Caudate nucleus (tissue), 63 donors: ENCODE measurements at places on chromosomes 4 and X.

DNA sequence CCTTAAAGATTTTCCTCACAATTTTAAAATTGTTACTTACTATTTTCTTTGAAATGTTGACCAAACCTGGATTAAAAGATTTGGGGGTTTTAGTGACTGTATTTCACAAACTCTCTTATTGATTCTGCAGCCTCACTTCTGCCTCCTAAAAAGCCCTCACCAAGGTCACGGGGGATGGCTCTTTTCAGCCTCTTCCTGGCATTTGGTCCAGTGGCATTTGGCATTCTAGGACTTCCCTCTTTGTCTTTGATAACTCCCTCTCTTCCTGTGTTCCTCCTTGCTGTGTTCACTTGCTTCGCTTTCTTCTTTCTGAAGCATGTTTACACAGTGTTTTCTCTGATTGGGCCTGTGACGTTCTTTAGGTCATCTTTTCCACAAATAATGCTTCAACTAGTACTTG is 21.5 kb downstream of the PKD2 start:
- DNase-seq: no peak

DNA sequence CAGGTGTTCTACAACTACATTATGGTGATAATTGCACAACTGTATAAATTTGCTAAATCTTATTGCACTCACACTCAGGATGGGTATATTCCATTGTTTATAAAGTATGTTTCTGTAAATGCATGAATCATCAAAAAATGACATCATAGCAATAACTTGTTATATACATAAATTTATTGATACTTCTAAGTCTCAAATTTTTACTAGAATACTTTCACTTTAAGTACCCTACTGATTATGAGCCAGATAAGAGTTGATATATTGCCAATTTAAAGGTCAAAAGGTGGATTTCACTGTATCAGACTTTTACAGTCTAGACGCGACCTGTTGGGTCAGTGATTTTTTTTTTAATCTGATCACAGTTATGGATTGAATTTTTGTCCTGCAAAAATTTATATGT is 37.4 kb upstream of the MTMR1 start:
- DNase-seq: no peak

DNA sequence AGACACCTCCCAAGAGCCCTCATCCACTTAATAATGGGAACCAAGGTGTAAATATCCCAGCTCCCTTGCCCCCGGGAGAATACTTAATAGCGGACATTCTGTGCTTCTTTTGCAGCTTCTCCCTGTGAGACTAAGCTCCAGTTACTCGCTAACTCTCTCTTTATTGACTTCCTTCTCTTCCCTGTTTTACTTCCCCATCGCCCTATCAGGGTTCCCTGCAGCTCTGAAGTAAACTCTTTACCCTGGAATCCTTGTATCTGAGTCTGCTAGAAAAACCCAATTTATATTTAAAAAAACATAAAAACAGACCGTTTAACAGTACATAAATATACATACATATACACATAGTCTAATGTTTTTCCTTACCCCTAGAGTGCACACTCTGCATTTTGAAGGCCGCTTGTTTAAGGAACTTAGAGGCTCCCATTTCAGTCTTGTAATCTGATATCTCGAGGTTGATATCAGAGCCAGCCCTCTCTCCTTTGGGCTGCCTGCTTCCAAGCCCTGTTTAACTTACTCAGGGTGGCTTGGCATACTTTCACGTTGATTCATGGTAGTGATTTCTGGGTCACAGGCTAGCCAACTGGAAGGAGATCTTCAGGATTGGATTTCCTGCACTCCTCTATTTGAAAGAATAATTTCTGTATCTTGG is 177.4 kb upstream of the SCML1 start:
- no peak for DNase-seq

DNA sequence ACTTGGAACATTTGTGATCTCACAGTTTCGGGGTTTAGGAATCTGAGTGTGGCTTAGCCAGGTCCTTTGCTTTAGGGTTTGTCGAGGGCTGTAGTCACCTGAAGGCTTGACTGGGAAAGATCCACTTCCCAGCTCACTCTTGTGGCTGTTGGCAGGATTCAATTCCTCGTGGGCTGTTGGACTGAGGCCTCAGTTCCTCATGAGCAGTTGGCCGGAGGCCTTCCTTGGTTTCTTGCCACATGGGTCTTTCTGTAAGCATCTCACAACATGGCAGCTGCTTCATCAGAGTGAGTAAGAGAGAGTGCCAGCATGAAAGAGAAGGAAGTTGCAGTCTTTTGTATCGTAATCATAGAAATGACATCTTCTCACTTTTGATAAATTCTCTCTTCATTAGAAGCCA is 11.1 kb downstream of the TXLNG start:
- no peak for DNase-seq

DNA sequence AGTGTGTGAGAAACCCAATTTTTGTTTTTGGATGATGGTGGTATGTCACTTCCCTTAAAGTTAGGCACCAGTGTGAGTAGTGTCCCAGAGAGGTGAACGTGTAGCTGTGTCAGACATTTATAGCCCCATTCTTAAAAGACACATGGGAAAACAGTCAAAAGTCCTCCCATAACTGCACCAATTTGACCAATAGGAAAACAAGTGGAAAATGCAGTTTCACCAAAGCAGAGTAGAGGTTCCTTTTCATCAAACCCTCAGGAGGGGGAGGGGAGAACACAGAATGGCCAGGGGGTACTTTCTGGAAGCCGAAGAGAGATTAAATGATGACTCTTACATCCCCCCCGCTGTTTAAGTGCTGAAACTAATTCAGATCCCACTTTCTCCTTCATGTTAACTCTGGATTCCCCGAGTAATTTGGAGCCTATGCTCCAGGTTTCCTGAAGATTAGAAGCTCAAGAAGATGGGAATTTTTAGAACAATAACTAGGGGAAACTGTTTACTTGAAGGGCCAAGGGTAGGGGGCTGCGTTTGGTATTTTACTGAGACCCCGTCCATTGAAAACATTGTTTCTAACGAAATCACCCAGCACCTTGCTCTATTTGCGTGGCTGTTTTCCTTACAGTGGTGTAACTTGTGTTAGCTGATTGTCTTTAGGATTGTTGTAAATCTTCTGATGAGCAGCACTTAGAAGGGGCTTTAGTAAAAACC is 2.1 kb upstream of the LEF1 start:
- no peak for DNase-seq

GRCh38 chr4:76589402-76589801 is 154.4 kb downstream of the SHROOM3 start:
- DNase-seq: no peak

DNA sequence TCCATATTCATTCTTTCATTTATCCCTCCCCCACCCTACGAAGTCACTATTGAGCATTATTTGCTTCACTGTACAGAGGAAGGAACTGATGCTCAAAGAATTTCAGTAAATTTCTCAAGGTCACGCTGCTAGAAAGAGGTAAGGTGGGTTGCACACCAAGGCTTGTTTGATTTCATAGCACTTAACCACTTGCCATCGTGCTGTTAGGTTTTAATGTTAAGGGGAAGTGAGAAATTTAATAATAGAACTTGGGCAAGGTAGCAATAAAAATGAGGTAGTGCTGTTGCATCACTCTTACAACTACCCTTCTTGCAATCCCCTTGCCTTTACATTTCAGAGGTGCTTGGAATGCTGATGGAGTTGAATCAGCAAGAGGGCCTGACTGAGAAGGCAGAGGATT is 343.1 kb downstream of the MID1IP1 start:
- DNase-seq: no peak

DNA sequence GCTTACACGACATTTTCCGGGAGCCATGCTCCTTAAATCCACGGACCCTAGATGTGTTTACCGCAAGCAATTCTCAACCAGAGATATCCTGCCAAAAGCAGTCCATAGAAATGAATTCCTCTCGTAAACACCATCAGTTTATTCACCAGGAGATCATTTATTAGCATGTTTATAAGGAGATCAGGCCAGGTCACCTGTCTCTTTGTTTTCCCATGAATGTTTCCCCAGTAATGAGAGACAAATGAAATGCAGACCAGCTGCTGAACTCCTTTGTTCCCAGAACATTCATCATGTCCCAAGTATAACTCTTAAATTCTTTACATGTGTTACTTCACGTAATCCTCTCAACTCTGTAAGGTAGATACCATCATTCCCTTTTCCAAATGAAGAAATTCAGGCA is 137.1 kb downstream of the DDX53 start:
- no peak for DNase-seq

DNA sequence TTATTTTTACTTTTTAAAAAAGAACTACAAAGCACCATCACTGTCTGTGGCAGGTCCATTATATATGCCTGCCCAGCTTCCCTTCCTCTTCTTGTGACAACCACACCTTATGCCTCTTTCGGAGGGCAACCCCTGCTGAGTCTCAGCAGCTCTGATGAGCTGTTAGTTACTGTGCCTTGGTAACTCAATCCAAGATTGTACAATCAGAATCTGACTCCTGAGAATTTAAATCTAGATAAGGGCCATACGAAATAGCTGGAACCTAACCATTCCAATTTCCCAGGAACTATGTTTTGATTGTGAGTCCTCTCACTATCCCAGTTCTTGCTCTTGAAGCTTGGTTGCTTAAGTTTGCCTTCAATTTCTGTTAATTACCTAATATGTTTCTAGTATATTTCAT is 61.9 kb downstream of the ADAMTS3 start:
- no peak for DNase-seq

- no peak for DNase-seq
These were observed 323.2 kb downstream of the RAB28 start for GRCh38 chr4:13160920-13161319.

DNA sequence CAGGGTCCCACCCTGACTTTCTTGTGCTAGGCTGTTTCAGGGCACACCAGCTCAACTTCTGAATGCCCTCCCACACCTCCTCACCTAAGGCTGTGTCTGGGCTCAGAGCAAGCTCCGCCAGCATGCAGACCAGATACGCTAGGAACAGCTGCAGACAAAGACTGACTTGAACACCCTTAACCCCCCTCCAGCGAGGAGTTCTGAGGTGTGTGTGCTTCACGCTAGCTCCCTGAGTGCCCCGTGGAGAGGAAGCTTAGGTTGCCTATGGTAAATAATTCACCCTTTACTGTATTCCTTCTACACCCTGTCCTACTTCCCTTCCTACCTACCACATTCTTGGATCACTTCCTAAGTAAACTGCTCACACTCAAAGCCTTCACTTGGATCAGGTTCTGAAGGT is 115.0 kb downstream of the VCX3B start:
- no peak for DNase-seq

DNA sequence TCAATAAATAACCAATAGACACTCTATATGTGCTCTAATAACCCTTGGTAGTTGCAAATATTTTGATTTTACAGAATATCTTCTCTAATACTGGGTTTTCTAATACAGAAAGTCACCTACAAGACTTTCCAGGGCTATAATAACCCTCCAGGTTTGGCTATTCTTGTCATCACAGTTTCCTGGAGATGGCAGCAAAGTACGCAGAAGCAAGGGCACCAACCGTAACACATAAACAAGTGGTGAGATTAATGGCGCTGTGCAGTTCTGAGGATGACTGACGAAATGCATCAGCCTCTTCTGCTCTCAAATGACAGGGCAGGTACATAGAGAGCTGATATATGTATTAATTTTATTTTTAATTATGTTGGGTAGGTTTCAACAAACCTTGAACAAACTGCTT is 122.4 kb downstream of the C4orf33 start:
- no peak for DNase-seq

- no peak for DNase-seq
These were observed 69.7 kb downstream of the SPIN4 start for GRCh38 chrX:63281465-63281864.

DNA sequence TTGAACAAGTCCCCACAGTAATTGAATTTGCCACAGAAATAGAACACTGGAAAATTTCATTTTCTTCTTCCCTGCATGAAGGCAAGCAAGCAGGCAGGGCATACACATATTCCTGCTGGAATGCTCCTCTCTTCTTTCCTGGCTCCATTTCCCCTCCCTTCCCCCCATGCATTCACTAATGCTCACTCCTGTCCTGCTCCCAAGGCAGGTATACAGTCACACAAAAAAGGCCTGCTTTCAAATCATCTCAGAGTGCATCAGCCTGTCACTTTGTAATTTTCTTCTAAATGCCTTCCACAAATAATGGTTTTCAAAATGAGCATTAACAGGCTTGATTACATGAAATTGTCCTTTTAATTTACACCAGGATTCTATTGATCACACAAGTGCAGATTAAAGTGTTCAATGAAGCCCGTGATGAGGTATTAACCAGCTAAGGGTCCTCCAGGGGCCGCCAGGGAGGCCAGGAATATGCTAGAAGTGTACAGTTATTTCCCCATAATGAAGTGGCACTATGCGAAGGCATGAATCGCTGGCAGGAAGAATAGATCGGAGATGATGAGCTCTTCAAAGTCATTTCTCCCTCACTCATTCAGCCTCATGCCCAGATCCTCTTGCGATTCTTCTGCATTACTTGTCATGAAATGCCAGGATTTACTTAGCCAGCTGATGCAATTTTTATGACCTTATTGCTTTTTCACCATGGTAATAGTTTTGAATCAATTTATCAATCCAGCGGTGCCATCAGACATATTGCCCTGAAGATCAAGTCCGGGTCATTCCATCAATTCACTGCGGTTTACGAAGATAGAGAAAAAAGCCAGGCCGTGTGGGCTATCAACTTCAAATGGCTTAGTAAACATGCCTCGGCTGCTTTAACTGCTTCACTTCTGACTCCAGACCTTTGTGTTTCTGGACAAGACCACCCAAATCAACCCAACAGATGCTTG is 243.5 kb downstream of the GPAT3 start:
- DNase-seq: no peak

GRCh38 chr4:110454441-110454840 is 21.5 kb upstream of the ENPEP start:
- no peak for DNase-seq

DNA sequence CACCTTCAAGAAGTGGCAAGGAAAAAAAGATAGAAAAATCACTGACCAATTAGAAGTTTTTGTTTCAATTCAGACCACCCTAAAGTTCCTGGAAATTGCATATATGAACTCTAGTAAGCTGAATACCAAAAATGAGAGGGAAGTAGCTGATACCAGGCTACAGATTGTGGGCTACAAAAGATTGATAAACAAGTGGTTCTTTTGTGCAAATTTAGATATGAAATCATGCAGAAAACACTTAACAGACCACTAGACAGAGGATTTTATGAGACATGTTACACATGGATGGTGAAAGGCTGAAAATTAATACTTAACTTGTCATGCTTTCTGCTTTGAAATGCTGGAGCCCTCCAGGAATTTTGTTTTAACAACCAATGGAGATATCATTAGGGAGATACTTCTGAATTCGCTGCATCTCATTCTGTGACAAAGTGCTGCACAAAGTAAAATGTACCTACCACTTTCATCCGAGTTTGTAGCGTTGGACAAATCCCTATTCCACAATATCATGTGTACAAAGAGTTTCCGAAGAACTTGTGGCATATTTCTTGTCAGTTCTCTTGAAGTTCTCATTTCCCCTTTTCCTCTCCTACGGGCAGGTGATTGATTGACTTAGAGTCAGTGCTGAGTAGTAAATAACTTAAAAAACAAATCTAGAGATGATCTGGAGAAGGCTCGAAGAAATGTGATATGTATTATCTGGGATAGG is 235.0 kb downstream of the PALLD start:
- DNase-seq: no peak

DNA sequence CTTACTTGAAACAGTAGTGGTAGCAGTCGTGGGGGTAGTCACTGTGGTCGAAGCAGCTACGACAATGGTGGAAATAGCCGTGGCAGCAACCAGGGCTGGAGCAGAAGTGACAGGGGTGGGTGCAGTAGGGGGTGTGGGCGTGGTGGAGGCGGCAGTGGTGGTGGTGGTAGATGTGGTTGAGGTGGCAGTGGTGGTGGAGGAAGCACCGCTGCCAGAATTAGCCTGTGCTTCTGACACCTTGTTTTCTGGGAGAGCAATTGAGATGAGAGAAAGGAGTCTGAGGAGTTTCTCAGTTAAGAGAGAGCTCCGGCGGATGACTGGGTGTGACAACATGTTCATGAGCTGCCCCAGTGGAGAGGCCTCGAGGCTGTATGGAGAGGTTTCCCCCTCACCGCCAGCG is 113.5 kb upstream of the HSD17B10 start:
- no peak for DNase-seq
